Cardiac fibroblast (primary cell): ENCODE measurements at places on chromosomes 16 and 17.

DNA sequence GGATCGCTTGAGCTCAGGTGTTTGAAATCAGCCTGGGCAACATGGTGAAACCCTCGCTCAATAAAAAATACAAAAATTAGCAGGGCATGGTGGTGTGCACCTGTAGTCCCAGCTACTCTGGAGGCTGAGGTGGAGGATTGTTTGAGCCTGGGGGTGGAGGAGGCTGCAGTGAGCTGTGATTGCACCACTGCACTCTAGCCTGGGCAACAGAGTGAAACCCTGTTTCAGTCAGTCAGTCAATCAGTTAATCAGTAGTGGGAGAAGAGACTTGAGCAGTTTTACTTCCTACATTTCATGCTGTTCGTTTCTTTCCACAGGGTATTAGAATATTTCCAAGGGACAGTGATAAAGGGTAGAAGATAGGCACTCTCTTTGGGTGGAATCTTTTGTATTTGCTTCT, 8.8 kb downstream of the MAP3K3 start:
- DNase-seq: no peak

GRCh38 chr16:29959293-29959692, 2.6 kb upstream of the TMEM219 start:
- DNase-seq: no peak

DNA sequence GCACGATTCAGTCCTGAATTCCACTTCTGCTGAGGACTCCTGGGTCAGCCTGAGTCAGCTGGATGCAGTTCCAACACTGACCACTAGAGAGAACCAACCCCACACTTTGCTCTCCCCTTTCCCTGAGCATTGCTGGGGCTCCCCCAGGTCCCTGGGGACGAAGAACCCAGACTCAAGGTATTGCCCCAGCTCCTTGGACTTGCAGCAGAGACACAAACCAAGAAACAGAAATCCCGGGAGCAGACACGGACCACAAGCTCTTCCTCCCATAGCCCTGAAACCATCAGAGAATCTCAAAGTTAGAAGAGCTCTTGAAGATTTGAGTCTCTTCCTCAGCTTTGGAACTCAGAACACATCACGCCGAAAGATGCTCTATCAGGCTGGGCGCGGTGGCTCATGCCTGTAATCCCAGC, 678 bp upstream of the GH1 start:
- peak; percentile 69 for DNase-seq

GRCh38 chr16:77330332-77331042, 104.3 kb downstream of the ADAMTS18 start:
- peak; percentile 34 for DNase-seq

DNA sequence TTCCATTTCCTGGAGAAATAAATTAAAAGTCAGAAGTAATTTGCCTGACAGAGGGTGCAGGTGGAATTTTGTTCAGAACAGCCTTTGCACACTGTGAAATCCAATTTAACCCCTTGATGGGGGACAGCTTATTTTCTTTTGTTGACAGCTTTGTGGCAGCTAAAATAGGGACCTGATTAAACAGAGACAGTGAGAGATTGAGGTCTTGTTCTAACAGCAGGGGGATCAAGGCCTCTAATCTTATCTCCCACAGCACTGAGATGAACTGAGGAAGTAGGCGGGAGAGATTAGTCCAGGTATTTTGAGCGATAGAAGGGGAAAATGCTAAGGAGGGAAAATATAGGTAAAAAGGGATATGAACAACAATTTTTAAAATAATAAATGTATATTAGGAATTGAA, 1491.4 kb upstream of the GOT2 start:
- DNase-seq: no peak

- DNase-seq: peak; percentile 72
Observed at GRCh38 chr17:39174920-39175694, 9.1 kb upstream of the ARL5C start.

- peak; percentile 77 for DNase-seq
Observed at GRCh38 chr17:59427425-59427921, 96.0 kb downstream of the YPEL2 start.

- no peak for DNase-seq
Observed at GRCh38 chr16:68233085-68233834, 2.7 kb downstream of the ESRP2 start.

DNA sequence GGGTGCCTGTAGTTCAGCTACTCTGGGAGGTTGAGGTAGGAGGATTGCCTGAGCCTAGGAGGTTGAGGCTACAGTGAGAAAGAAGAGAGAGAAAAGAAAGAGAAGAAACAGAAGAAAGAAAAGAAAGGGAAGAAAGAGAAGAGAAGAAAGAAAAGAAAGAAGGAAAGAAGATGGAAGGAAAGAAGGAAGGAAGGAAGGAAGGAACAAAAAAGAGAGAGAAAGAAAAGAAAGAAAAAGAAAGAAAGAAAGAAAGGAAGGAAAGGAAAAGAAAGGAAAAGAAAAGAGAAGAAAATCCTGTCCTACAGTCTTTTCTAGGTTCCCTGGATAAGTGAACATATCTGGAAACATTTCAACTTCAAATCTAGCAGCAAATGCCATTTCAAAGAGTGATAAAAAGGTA, 29.6 kb upstream of the PHLPP2 start:
- DNase-seq: no peak

GRCh38 chr16:65070831-65071432, 50.9 kb downstream of the CDH11 start:
- peak; percentile 99 for DNase-seq

GRCh38 chr17:44331249-44331760, 6.7 kb upstream of the SLC25A39 start:
- DNase-seq: peak; percentile 77

GRCh38 chr16:70725912-70726828, 40.3 kb upstream of the MTSS2 start:
- DNase-seq: no peak
